ENCODE measurements at places on chromosomes 2 and 18.
A peak's percentile ranks its signal among the peaks of the same experiment; 100 is the strongest.

- no peak for DNase-seq
Observed at GRCh38 chr2:102667072-102667471, 47.7 kb downstream of the SLC9A2 start.

DNA sequence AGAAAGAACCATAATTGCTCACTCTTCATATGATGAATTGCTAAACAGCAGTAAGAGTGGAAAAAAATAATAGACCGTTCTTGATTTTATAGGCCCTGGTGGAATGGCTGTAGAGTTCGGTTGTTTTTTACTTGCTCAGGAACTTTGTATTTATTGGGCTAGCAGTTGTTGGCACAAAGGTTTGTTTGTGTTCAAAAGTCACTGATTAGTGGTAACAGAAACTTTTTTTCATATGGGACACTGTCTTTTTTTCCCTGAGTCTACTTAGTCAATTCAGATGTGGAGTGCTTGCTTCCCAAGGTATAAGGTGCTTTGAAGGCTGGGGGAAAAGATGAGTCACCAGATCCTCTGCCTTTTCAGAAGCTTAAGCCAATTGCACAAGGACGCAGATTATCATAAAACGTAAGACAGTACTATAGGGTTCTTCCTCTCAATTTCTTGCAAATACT, 25.8 kb downstream of the PHLPP1 start:
- DNase-seq, result no peak

DNA sequence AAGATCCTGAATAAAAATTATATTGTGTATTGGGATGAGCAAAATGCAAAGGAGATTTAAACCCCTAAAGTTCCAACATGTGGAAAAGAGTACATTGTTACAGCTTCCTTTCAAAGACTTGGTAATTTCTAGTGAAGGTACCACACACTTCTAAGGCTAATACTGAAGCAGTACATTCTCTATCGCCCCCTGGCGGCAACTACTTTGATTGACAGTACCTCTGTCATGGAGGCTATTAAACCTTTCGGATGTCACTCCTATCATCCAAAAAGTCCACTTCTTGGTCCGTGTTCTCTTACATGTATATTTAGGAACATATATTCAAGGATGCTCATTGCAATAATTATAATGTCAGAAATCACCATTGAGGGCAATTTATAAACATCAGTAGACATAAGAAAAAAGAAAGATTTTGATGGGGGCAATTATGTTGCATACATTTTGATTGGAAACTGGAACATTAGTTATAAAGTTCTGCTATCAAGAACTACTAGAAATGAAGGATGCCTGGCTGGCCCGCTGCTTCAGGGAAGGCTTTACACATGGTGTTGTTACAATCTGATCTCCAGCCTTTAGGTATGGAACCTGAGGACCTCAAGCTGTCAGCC, 601.6 kb downstream of the CPS1 start:
- DNase-seq, result no peak

GRCh38 chr2:167508709-167509108, 620.4 kb downstream of the XIRP2 start:
- DNase-seq, result no peak

DNA sequence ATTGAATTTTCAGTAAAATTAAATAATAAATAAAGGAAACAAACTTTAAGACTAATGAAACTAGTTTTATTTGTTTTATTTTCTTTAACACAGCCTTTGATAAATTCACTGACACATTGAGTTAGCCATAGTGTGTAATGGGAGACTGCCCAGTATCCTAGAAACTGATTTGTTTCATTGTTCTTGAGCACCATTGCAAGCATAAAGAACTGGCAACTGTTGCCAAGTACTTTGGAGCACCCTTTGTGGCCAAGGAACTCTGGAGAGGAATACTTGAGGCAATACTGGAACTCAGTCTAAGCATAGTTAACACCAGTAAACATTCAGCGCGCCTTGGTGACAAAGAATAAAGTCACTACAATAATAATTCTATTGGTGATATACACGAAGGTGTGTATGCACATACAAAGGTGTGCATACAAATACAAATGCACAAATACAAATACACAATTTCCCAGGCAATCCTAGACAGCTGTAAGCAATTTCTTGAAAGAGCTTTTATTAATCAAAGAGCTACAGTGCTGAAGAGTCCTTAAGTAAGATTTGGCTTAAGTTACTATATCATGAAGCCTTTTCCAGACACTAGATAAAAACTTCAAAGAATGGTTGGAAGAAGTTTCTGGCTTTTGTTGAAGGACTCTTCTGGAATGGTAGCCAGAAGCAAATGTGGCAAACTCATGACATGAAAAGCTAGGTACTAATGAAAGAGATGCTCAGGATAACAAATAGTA, 1371.2 kb downstream of the LRP1B start:
- DNase-seq, result no peak

- DNase-seq, result no peak
Observed at GRCh38 chr2:175567435-175568061, 386.0 kb upstream of the ATP5MC3 start.

DNA sequence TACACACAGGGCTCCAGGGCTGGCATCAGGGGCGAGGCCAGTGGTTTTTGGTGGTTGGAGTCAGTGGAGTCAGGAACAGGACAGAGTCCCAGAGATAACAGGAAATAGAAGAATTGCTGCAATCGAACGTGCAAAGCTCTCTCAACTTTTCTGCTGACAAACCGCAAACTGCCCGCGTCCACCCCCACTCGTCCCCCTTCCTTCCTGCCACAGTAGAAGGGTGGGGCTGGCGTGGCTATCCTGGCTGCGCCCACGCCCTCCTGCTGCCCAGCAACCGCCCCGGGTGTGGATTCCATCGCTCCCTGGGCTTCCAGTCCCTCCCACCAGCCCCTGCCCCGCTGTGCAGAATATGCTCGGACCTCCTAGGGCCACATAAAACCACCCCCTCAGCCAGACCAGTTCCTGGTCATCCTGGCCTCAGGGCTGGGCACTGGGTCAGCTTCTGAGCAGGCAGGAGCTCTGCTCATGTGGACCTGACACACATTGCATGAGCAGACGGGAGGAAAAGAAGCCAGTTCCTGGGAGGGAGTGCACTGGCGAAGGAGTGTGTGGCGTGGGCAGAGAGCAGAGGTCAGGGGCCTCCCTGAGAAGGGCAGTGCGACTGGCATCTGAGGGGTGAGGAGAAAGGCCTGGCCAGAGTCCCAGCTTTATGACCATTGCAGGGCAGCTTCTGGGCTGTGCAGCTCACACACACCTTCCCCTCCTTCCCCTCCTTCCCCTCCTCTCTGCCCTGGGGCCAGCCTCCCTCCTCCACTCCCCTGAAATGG, 85.4 kb upstream of the ATG16L1 start:
- DNase-seq, result no peak

- no peak for DNase-seq
Observed at GRCh38 chr2:160703648-160704585, 210.3 kb upstream of the RBMS1 start.

DNA sequence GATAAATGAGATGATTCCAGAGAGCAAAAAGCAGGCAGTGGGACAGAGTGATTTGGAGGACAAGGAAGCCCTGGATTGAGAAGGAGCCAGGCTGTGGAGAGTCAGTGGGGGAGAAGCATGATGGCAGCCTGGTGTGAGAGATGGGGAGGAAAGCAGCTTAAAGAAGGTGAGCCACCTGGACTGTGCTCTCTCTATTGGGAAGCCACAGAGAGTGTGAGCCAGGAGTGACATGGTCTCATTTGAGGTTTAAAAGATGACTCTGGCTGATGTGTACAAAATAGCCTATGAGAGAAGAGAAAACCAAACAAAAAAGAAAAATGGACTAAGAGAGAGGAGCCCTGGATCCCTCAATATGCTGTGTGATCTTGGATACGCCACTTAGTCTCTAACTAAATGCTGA, 12.9 kb upstream of the EPAS1 start:
- DNase-seq, result no peak

- no peak for DNase-seq
Observed at GRCh38 chr2:237529452-237530402, 36.6 kb upstream of the PRLH start.

GRCh38 chr2:16933355-16933754, 267.7 kb upstream of the CYRIA start:
- no peak for DNase-seq

DNA sequence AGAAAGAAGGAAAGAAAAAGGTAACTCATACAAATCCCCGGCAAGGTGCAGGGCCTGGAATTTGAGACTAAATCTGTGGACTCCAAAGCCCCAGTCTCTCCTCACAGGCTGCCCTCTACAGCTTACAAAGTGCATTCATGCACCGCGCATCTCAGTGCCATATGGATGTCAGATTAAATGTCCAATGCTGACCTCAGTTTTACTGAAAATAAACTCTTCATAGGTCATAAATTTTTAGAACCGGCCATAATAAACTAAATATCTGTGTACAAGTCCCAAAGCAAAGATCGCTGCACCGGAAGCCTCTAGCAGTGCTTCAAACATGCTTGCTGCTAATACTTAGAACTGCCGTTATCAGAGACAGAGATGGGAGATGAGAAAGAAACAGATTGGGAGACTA, 17.7 kb downstream of the ST6GAL2 start:
- DNase-seq, result no peak

DNA sequence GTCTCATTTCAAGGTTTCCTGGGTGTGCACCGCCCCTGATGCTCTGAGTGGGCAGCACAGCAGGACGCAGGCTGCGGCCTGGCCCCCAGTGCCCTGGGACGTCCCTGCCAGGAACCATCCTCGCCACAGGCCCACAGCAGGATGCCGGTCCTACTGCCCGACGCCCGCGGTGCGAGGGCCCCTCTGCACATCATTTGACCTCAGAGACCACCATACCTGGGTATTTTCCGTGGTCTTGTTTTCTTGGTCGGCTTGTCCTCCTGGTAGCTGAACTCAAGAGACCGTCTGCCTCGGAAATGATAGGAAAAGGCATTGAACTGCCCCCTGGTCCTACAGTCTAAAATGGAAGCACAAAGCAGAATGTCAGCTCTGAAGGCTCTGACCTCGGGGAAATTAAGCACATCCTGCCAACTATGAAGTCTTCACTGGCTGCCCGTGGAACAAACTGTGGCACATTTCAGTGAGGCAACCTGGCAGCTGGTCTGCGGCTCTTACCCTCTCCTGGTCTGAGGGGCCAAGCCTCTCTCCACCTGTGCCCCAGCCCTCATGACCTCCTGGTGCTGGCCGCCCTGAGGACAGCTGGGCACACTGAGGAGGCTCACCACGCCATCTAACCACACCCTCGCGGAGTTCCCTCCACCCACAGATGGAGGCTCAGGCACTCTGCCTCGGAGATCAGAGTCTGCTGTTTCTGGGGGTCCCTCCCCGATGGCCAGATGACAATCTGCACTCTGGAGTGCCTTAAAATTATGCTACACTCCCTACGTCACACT, 105.0 kb downstream of the PXDN start:
- no peak for DNase-seq

GRCh38 chr18:72201032-72201431, 343.1 kb downstream of the CBLN2 start:
- no peak for DNase-seq

DNA sequence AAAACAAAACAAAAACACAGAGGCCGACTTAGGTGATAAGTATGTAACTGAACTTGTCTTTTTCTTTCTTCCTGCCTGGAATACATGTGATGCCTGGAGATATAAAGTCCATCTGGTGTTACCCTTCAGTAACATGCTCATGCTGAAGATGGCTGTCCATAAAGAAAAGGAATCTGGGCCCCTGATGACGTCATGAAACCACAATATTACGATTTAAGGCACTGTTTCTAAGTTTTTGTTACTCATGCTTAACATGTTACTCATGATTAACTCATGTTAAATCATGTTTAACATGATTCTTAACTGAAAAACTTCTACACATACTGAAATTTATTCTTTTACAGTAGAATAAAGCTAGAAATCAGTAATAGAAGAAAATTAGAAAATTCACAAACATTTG, 49.0 kb downstream of the STRADB start:
- DNase-seq, result peak; percentile 19

GRCh38 chr2:223688094-223688835, 86.1 kb upstream of the SCG2 start:
- no peak for DNase-seq

DNA sequence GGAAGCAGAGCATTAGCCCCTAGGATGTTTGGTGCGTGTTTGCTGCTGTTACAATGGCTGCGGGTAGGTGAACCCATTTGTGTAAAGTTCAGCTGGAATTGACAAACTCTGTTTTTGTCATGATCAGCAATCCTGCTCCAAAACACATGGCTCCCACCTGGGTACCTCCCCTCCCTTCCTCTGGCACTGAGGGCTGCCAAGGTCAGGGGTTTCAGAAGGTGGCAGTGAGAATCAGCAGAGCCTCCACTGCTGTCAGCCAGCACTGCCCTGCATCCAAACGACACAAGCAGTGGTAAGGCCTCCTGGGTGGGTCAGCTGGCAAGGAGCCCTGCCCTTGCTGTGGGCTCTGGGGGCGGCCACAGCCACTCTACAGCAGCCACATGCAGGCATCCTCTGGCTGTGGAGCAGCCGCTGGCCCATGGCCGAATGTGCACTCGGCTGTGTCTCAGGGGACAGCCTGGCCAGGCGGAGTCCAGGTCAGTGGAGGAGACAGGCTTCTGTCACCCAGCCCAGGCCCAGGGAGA, 32.8 kb upstream of the LDLRAD4 start:
- no peak for DNase-seq

DNA sequence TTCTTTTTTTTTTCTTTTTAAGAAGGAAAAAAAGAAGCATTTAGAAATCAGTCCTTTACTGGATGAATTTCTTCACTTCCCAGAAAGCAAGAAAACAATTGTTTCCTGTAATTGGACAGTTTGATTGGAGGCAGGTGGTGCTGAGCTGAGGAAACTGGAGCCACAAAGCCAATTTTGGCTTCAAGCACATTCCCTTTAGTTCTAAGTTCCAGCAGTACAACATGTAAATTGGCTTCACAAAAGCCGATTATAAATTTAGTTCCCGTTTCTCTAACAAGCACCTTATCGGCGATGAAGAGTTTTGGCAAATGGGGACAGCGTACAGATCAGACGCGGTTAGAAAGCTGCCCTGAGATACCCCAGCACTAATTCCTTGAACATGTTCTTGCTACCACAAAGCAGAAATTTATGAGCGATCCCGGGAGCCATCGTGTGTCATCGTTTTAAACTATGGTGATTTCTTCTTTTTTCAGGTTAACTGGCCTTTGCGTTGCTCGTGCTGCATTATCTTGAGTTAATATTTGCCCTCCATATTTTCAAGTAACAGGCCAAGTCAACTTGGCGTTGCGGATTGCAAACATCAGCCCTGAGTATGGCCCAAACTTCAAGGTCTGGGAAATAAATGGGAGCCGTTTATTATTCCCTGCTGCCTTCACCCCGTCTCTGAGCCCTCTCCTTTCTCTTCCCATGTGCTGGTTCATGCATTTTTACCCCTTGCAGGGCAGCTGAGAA, 190.4 kb upstream of the ID2 start:
- no peak for DNase-seq

- no peak for DNase-seq
Observed at GRCh38 chr2:113700186-113700841, 56.1 kb downstream of the SLC35F5 start.

All from skeletal muscle cell (primary cell).